ENCODE measurements at places on chromosomes 5 and 9. TPM values are rescaled to one million over a fixed set of nuclear protein-coding genes. Genes with fewer than 3 reads are reported as not detected.

DNA sequence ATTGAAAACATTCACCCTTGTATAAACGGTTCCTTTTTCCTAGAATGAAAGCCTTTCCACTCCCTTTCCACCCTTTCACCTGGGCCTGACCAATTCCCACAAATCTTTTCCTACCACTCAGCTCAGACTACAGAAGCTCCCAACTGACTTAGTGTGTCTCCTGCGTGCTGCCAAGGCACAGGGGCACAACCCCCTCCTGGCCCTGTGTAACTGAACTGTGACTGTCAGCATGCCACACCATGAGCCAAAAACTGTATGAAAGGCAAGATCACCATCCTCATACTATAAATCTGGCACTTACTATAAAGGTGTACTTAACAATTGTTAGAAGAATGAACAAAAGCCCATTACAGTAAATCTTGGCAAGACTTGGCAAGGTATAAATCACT, 11.5 kb downstream of the NOL8 start:
- no peak for DNase-seq

DNA sequence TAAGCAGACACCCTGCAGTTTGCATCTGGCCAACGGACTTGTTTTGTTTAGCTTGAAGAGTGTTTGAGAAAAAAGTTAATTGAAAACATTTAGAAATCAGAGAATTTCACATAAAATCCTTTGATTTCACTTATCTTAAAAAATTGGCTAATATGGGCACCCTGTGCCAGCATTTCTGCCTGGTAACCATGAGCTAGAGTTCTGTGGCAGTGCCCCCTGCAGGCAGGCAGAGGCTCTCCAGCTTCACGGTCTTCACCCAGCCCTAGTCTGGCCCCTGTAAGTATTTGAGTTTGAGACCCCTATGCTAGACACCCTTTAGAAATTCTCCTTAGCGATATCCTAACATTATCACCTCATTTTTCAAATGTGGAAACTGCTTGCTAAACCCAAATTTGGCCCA, 18.8 kb upstream of the FANCC start:
- no peak for DNase-seq

- no peak for DNase-seq
These were observed 225.0 kb downstream of the MLLT3 start for GRCh38 chr9:20397348-20397747.

The PCDHGA1 gene
- not detected for total RNA-seq

DNA sequence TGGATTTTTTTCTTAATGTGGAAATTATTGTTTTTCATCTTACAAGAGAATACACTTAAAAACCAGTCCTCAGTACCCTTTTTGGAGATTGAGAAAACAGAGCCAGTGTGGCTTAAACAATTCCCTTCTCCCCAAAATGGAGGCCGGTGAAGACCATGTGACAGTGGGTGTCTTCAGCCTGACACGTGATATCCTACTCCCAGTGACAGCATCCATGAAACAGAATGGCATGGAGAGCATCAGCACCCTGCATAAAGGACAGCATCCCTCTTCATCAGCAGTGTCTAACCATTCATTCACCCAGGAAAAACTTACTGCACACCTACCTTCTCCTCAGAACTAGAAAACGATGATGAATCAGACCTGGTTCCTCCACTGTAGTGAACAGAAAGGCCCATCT, 103.4 kb upstream of the RAI14 start:
- no peak for DNase-seq

Measured in vagina (tissue), 2 donors.